ENCODE measurements at places on chromosomes 7 and 10.

- no peak for DNase-seq
These were observed 26.9 kb upstream of the BPGM start for GRCh38 chr7:134619627-134620331.

- no peak for DNase-seq
These were observed 25.1 kb downstream of the CDK14 start for GRCh38 chr7:90621125-90621746.

- no peak for DNase-seq
These were observed 1.6 kb downstream of the SEPHS1 start for GRCh38 chr10:13346283-13347042.

GRCh38 chr10:87508837-87509236, 4.1 kb downstream of the MINPP1 start:
- DNase-seq: no peak

GRCh38 chr10:43160921-43161255, 22.6 kb downstream of the CSGALNACT2 start:
- DNase-seq: no peak

DNA sequence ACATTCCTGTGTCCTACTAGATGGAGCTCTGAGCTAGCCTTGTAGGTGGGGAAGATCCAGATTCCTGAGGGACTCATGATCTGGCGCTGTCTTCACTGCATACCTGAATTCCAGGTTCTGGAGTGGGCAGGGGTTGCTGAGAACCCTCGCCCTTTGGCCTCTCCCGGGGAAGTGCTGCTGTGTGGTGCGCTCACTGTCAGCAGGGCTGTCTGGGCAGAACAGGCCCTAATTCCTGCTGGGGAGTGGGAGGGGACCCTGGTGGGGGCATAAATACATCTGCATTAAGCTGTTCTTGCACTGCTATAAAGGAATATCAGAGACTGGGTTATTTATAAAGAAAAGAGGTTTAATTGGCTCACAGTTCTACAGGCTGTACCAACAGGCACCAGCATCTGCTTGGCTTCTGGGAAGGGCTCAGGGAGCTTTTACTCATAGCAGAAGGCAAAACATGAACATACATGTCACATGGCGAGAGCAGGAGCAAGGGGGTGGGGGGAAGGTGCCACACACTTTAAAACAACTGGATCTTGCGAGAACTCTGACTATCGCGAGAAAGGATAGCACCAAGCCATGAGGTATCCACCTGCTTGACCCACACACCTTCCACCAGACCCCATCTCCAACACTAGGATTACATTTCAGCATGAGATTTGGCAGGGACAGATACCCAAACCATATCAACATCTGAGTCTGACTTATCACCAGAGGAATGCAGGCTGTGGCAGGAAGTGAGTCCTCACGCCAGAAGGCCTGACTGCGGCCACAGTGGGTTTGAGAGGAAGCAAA, 115.0 kb downstream of the ADCY1 start:
- no peak for DNase-seq

GRCh38 chr7:11716185-11716584, 115.8 kb downstream of the THSD7A start:
- DNase-seq: no peak

DNA sequence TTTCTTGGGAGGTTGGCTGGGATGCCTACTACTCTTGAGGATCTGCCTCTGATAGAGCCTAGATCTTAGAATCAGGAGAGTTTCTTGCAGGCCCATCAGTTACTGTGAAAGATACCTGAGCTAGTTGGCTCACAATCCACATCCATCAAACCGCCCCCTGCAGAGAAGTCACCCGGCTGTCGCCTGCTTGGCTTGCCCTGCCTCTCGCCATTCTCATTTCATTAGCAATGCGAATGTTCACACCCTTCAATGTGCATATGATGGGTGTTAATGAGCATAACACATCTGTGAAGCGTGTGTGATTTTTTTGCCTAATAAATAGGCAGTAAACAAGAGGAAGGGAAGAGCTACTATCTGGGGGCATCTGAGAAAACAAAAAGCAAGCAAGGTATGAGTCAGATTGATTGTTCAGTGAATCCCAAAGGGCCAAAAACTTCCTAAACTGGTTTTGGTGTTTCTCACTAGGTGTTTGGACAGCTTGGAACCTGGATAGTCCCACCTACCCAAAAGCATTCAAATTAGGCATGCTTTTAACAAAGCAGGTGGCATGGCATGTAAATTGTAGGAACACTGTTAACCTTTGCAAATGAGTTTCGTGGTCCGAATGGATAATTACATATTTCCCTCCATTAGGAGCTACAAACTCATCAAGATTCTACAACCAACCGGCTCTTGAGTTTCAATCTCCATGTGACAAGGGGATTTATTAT, 272.3 kb upstream of the C7orf33 start:
- no peak for DNase-seq

DNA sequence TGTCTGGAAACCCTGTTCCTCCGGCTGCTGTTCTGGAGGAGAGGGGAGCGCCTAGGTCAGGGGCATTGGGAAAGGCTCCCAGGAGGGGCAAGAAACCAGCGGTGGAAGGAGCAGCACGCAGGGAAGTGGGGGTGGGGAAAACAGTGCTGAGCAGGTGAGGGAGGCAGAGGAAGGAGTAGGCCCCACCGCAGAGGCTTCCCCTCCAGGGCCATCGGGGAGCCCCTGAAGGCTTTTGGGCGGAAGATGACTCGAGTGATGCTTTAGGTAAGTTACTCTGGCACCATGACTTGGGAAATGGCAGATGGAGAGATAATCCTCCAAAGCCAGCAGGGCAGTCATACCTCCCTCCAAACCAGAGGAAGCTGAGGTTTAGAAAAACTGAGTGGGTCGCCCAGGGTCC, 106.5 kb upstream of the ANLN start:
- DNase-seq: no peak

GRCh38 chr7:76315364-76315763, 12.9 kb downstream of the HSPB1 start:
- DNase-seq: no peak

- DNase-seq: no peak
These were observed 105.4 kb downstream of the ITIH5 start for GRCh38 chr10:7561216-7561893.

- DNase-seq: no peak
These were observed 337.7 kb upstream of the AOAH start for GRCh38 chr7:37061849-37062559.

DNA sequence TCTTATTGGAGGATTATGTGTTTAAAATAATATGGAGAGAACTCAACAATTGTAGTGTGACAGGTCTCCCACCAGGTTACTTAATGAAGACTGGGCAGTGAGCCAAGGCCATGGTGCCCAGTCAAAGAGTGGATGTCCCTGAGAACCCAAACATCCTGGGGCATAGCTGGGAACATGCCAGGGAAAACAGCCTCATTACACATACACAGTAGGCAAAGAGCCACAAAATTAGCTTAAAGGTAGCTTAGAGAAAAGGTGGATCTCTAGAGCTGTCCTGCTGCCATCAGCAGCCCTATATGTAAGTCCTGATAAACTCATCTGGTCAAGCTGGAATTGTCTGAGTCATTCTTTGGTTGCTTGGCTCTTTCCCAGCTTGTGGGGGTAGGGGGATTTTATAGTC, 287.8 kb downstream of the PHF14 start:
- DNase-seq: no peak

DNA sequence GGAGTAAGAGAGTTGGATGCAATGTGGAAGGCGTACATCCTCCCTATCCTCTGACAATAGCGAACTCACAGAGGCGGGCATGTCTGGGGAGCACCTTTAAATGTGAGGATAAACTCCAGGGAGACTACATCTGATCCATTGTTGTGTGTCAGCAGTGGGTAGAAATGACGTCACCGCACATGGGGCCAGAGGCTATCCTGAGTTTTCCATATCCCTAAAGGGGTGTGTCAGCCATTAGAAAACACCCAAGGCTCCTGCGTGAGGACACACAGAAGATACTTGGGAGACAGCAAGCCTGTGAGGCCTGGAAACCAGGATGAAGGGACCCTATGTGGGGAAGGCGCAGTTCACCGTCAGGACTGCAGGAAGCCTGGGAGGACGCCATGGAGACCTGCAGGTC, 17.2 kb upstream of the CDHR3 start:
- no peak for DNase-seq

GRCh38 chr7:149285603-149286002, 23.6 kb downstream of the ZNF783 start:
- DNase-seq: no peak

- DNase-seq: no peak
These were observed 90.0 kb downstream of the JCAD start for GRCh38 chr10:29969255-29970011.

DNA sequence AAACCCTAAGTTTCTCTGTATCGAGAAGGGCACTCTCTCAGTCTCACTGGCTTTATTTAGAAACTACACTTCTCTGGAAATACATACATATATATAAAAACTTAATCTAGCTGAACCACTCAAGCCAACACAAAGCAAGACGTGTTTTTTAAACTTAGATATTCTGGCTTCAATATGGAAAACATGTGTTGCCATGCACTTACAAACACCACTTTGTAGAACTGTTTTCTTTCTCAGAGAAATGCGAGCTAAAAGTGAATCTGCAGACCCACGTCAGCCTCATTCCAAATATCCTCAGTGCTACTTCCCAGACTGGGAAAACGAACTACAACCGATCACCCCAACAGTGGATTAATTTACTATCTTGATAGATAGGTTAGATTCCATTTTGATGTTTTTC, 1.7 kb downstream of the CCDC3 start:
- no peak for DNase-seq

- DNase-seq: no peak
These were observed 12.4 kb downstream of the MTURN start for GRCh38 chr7:30147223-30147622.

DNA sequence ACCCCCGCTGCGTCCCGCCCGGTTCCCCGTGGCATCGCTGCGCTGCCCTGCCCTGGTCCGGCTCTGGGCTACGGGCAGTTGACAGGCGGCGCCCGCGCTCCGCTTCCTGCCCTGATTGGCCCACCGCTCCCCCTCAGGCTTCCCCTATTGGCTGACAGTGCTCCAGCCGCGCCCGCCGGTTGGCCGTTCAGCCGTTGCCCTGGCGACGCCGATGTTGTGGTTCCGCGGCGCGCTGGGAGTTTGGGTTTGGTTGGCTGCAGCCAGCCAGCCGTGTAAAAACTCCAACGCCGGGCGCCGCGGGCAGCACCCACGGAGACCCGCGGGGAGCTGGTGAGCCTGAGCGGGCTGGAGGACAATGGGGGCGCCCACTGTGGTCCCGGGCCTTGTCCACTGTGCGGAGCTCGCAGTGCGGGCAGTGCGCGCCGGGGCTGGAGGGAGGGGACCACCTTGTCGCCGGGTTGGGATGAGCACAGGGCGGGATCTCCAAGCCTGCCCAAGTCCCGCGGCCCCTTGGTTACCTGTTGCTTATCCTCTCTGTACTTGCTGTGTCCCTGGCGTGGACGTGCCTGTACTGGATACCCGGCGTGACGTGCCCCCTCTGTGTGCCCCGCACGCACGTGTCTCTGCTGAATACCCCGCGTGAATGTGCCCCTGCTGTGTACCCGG, at the start of gene C7orf57:
C7orf57 (plus strand) TSS at position 243 of the 666 bp plus-strand sequence. CDS start 766 bp downstream, outside the sequence.
- peak; percentile 60 for DNase-seq

GRCh38 chr10:95693071-95693667, 558 bp downstream of the TCTN3 start:
- DNase-seq: no peak

DNA sequence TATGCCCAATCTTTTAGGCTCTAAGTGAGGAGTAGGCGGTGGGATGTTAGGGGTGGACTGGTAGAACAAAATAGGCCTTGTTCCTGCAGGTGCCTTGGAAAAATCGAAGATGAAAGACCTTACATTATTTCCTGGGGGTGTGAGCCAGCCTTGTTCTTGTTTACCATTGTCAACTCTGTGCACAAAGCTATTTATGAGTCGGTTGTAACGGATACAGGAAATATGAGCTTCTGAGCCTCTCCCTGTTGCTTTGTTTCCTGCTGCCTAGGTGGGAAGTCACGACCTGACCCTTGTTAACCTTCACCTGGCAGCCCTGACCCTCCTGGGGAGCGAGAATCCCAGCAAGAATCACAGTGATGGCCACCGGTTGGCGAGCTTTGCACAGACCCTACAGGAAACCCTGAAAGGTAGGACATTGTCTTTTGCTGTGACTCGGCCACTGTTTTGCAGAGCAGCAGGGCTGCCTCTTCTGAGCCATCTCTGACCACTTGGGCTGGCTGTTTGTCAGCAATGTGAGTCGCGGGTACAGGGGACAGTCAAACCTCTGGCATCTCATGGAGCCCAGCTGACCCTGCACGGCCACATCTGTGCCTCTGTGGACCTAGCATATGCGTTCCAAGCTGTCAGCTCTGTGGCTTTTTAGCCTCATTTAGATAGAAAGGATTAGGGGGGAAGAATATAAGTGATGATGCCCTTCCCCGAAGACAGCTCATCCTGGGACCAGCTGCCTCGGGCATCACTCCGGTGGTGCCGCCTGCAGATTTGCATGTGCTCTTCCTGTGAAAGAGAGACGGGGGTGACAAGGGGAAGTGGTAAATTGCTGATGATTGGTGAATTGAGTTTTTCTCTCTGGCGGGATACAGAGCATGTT, 102.1 kb upstream of the ANLN start:
- DNase-seq: no peak

DNA sequence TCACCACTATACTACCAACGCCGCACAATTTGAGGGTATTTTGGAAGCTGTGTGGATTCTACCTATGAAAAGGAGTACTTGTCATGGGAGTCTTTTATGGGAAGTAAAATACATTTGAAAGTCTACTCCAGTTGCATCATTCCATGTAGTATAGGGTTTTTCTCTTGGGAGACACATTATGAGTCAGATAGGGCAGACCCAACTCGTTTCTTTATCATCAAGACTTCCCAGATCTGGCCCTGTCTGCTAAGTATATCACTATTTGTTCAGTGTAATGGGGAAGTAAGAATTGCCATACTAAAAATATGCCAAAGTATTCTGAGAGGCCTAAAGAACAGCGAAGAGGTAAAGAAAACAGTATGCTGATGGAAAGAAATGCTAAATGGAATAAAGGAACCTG, 144.2 kb downstream of the SPAG6 start:
- no peak for DNase-seq

- DNase-seq: no peak
These were observed 5.6 kb upstream of the SLF2 start for GRCh38 chr10:100907175-100907574.

- no peak for DNase-seq
These were observed 374.0 kb upstream of the STEAP1 start for GRCh38 chr7:89780291-89780690.

GRCh38 chr7:31129067-31129466, 77.0 kb downstream of the ADCYAP1R1 start:
- no peak for DNase-seq

- DNase-seq: no peak
These were observed 202.9 kb downstream of the ZNF365 start for GRCh38 chr10:62577076-62577475.

DNA sequence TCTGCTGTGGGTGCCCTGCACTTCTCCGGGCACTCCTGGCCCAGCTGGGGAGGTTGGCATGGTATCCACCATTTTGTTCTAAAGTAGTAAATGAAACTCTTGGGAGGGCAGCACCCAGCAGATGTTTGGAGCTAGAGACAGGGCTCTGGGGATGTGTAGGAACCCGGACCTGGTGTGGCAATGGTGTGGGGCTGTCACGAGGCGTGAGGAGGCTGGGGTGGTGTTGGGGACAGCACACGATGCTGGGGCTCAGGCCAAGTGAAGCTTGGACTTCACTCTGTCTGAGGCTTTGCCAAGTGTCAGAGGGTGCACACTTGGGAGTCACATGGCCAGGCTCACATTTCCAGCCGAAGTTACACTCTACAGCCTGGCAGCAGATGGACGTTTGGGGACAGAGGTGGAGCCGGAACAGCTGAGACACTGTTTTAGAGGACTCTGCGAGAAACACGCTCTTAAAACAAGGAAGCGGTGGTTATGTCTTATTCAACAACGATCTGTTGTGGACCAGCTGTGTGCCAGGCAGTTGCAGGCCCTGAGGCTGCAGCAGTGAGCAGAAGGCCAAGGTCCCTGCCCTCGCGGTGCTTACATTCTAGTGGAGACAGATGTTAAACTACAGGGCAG, 118.2 kb downstream of the CUX1 start:
- no peak for DNase-seq
